ENCODE measurements at places on chromosomes 7 and 10. TPM values are rescaled to one million over a fixed set of nuclear protein-coding genes. Genes with fewer than 3 reads are reported as not detected.
A peak's percentile ranks its signal among the peaks of the same experiment; 100 is the strongest.

Gene PRKCQ
- total RNA-seq: 6.3 TPM

GRCh38 chr10:122435212-122435827, 19.1 kb upstream of the ARMS2 start:
- no peak for DNase-seq

GRCh38 chr7:30679664-30680063, 2.6 kb downstream of the CRHR2 start:
- DNase-seq: no peak

DNA sequence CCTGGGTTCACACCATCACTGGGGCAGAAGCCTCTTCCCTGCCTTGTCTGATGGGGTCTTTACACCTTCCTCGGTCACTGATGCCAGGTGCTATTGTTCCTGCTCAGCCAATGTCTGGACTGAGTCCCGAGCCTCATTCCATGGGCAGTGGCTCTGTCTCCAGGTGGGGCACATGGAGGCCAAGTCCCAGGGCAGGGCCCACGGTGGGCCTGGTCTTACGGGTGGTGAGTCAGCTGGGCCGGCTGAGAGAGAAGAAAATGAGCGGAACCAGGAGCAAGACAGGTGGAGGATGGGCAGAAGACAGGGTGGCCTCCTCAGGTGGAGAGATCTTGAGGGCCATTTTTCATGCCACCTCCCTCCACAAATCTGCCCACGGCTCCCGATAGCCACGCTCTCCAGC, 131.7 kb upstream of the FAM20C start:
- DNase-seq: no peak

- DNase-seq: no peak
Measured at GRCh38 chr10:8403711-8404371, 349.4 kb downstream of the GATA3 start.

- DNase-seq: peak; percentile 92
Measured at GRCh38 chr10:78944723-78945312, 123.9 kb upstream of the ZMIZ1 start.

- no peak for DNase-seq
Measured at GRCh38 chr10:89744026-89744425, 42.6 kb downstream of the KIF20B start.

GRCh38 chr10:101561068-101561915, 26.8 kb downstream of the POLL start:
- DNase-seq: no peak

Gene MOSPD3
- total RNA-seq: 18.5 TPM

Gene AKR1C4
- not detected for total RNA-seq

- no peak for DNase-seq
Measured at GRCh38 chr7:4133491-4134044, 548.5 kb upstream of the FOXK1 start.

GRCh38 chr10:131983780-131984179, 2.1 kb upstream of the BNIP3 start:
- peak; percentile 60 for DNase-seq

DNA sequence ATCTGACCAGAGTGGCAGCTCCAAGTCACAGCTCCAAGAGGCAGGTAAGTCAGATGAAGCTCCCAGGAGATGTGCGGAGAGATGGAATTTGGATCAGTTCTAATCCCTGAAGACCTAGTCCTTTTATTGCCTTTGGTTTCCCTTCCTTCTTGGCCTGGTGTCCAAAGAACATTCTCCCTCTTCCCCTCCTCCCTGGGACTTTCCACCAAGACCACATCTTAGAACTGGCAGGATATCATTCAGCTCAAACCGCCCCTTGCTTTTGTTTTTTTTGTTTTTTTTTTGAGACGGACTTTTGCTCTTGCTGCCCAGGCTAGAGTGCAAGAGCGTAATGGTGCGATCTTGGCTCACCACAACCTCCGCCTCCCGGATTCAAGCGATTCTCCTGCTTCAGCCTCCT, 190.8 kb downstream of the GFRA1 start:
- no peak for DNase-seq

DNA sequence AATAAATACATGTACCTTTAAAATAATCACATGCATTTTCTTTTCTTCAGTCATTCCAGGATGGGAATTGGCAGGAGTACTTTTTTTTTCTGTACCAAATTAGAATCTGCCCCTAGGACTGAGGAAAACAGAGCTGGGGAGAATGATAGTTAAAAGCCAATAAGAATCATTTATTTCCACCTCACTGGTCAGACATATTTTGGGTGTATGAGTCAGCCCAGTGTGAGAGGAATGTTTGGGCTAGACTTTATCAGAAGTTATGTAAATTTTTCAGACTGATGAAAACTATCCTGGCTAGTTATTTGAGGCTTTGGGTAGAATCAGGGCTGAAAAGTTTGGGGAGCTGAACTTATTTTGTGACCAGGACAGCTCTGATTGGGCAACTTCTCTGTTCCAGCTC, 303.1 kb upstream of the NPSR1 start:
- DNase-seq: peak; percentile 44

DNA sequence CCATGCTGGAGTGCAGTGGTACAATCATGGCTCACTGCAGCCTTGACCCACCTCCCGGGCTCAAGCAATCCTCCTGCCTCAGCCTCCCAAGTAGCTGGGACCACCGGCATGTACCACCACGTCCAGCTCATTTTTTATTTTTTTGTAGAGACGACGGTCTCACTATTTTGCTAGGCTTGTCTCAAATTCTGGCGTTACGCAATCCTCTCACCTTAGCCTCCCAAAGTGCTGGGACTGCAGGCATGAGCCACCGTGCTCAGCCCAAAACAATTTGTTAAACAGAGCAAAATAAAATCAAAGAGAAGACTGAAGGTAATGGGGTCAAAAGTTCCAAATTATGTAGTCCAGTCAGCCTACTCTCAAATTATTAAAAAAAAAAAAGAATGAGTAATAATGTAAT, 8.7 kb upstream of the JMJD1C start:
- DNase-seq: no peak

GRCh38 chr7:73703757-73704639, 15.5 kb downstream of the STX1A start:
- no peak for DNase-seq

All from H4 (cell line).